ENCODE measurements at places on chromosomes 4 and X.

DNA sequence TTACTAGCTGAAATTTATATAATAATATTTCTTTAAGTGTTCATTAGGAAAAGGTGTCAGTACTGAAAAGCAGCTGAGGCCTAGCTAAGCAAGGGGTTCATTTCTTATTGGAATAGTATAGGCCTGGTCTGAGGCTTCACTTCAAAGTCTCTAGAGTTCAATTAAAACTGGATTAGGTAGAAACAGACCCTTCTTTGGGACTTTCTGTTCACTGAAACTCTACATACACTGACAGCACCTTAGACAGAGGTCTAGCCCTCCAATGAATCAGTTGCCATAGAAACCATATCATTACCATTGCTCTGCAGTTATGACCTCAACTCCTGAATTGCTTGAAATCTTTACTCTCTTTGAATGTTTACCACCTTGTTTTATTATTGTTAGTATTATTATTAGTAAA lies 86.4 kb upstream of the MAB21L2 start:
- no peak for DNase-seq

- no peak for DNase-seq
Observed at GRCh38 chrX:96683997-96684338, 674 bp upstream of the DIAPH2 start.

DNA sequence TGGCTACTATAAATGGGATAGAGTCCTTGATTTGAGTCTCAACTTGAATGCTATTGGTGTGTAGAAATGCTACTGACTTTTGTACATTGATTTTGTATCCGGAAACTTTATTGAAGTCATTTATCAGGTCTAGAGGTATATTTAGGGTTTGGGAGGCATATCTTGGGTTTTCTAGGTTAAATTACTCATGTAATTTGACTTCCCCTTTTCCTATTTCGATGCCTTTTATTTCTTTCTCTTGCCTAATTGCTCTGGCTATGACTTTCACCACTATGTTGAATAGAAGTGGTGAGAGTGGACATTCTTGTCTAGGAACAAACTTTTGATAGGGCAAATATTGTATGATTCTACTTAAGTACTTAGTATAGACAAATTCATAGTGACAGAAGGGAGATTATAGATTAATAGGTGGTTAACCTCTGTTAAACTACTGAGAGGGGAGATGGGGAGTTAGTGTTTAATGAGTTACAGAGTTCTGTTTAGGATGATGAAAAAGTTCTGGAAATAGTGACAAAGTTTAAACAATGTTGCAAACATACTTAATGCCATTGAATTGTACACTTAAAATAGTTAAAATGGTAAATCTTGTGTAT lies 22.8 kb upstream of the HSPA4L start:
- no peak for DNase-seq

- DNase-seq, result no peak
Observed at GRCh38 chr4:730511-730910, 24.9 kb downstream of the PCGF3 start.

DNA sequence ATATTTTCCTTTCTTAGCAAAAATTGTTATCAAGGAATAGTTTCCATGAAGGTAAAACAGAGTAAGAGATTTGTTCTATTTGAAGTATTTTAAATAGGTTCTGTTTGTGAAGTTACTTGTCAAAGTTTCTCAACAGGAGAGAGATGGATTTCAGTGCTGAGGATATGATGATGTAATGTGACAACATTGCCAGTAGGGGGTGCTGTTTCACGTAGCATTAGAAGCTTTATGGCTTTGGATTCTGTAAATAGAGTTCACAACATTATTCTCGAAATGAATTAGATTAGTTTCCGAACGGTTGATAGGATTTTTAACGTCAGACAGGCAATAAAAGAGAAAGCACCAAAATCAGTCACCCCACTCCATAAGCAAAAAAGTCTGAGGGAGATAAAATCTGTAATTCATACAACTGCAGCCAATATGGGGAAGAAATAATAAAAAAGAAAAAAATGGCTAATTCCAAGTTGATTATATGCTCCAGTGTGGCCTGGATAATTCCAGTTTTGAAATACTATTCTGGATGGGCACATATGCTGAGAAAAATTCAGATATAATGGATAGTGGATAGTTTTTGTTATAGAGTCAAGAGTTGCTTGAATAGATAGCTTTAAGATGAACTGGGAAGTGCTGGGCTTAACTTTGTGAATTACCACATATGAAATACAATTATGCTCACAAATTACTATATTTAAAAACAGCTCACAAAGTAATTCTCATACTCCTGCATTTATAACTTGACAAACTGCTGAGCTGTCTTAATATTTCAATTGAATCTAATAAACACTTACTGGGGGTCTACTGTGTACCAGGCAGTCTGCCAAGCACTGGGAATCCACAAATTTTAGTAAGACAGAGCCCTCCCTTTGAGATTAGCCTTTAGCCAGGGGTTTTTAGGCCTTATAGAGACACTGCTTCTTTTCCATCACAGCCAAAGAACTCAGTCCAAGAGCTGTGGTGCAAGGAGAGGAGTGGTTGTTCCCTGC lies 109.1 kb downstream of the GPAT3 start:
- no peak for DNase-seq

GRCh38 chr4:186699298-186699697 lies 24.4 kb downstream of the FAT1 start:
- DNase-seq, result no peak

- no peak for DNase-seq
Observed at GRCh38 chrX:135384161-135384836, 37.4 kb upstream of the SMIM10L2A start.

- DNase-seq, result no peak
Observed at GRCh38 chrX:12911122-12911470, 4.7 kb downstream of the TLR8 start.

GRCh38 chr4:65670331-65671031 lies at the start of gene EPHA5:
Gene EPHA5 (minus strand): TSS chr4:65670489. CDS start chr4:65669742, 747 bp downstream.
- peak; percentile 80 for DNase-seq

DNA sequence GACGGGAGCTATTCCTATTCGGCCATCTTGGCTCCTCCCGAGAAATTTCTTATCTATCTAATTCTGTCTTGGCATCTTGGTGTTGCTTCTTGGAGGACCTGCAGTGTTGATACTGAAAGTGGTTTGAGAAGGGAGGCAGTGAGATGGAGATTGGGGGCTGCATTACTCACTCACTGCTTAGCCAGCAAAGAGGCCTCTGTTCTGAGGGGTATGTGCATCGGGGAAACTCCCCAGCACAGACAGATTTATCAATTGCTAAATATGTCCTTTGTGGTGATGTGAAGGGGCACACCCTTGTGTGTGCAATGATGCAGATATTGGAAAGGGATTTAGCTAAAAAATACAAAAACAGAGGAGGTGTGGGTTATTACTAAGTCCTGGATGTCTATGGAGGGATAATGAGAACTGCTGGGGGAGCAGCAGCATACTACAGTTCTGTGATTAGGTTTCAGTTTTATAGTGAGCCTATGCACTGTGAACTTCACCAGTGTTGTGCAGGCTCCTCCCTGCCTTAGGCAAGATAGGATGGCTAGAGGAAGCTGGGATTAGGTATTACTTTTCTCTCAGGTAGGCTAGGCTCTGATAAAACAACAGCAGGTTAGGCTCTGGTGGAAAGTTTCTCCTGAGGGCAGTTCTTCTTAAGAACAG lies 279.0 kb downstream of the HS3ST1 start:
- DNase-seq, result no peak

GRCh38 chrX:49058794-49059193 lies at the start of gene CCDC120:
Gene CCDC120 (plus strand): TSS chrX:49058999. CDS start chrX:49062042, 3,043 bp downstream.
- no peak for DNase-seq

- DNase-seq, result no peak
Observed at GRCh38 chrX:11214346-11215190, 78.6 kb upstream of the AMELX start.

GRCh38 chrX:153789654-153790053 lies 4.5 kb downstream of the IDH3G start:
- DNase-seq, result no peak

Data from occipital lobe (tissue), 3 donors.